ENCODE measurements at places on chromosomes 12 and 14.

DNA sequence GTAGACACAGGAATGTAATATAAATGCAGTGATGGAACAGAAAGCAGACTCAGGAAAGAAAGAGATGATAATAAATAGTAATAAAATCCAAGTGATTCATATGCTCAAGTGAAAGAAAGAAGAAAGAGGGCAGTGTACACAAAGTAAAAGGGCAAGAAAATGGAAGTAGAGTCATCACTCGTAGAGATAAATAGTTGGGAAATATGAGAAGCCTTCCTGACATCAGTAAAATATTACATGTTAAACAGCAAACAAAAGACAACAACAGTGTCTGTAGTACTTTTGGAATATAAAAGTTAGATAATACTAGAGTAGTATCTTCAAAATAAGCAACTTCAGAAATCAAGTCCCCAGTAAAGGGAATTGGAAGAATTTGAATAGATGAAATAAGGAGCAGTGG, 412.3 kb downstream of the RAD51B start:
- no peak for DNase-seq

DNA sequence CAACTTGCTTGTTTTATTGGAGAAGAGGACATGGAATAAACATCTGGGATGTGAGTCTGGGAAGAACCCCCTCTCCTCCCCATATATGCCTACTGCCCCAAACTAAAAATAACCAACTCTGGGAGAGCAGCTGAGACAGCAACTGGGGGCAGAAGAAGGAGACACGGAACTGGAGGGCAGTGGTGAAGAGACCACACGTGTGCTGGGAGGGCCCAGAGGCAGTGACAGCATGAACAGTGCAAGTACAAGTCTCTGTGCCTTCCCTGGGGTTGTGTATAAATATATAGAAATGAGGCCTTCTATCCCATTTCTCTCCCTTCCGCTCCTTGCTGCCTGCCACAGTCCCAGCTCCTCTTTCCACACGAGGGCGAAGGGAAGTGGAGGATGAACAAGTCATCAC, 4.0 kb upstream of the KRT73 start:
- DNase-seq: no peak

- no peak for DNase-seq
Measured at GRCh38 chr14:89011355-89012281, 187.2 kb downstream of the TTC8 start.

DNA sequence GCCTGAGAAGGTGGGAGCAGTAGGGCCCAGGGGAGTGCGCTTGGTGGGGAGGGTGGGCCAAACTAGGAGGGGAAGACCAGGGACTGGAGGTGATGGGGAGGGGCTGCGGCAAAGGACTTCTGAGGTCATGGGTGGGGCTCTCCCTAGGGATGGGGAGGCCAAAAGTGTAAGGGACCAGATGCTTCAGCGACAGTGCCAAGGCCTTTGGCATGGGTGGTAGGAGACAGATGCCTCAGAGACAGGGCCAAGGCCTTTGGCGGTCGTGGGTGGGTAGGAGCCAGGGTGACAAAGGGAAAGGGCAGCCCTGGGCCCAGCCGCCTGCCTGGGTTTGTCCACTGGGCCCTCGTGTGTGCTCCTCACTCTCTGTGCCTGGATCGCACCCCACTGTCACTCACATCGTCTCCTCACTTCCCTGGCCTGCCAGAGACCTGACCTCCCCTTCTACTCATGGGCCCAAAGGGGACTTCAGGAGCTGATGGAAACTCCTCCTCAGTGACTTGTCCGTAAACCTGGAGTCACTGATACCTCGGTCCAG, 13.2 kb upstream of the RABGGTA start:
- no peak for DNase-seq

DNA sequence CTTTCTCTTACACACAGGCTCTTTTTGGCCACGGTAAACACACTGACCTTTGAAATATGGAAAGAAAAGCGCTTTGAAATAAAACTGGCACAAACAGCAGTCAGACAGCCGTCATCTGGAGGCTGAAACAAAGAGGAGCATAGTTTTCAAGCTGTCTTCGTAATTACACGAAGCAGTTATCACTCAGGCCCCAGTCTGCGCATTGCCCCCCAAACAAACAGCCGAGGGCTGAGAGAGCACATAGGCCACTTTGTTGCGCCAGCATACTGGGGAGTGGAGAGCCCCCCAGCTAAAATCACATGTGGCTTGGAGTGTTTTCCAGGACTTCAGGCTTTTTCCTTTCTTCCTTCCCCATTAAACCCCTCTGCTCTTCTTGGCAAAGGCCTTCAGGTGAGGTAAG, 142.9 kb upstream of the BTG1 start:
- DNase-seq: no peak

- DNase-seq: no peak
Measured at GRCh38 chr12:17381211-17381610, 708.8 kb downstream of the RERGL start.

- DNase-seq: no peak
Measured at GRCh38 chr12:56127485-56127887, 581 bp upstream of the ESYT1 start.

DNA sequence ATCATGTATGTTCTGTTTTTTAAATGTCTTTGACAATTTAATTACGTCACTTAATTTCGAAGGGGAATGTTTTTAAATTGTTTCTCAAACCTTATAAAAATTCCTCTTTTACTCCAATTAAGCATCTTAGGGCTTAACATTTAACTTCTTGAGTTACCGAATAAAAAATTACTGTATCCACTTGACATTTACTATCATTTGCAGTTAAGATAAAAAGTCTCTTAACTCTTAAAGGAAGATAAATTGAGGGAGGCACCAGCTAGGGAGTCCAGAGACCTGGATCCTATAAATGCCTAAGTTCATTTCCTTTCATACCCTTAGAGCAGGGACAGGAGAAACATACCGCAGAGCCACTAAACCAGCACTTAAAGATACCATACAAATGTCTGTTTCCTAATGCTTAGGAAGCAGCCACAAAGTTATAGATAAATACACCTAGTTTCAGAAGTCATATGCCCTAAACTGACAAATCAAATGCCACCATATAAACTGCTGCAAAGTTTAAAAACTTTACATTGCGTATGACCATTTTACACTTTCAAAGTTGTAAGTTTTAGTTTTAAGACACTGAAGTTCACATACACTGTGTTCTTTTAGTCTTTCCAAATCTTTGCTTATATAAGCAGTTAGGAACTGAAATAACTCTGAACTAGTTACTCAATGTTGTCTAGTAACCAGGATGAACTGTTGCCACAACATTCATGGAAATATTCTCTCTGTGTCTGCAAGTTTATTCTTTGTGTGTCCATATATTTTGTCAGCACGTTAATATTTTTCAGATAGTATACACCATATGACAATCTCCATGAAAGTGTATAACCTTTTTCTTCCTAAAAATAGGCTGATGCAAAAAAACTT, 71.2 kb downstream of the GALNT4 start:
- DNase-seq: peak; percentile 83

DNA sequence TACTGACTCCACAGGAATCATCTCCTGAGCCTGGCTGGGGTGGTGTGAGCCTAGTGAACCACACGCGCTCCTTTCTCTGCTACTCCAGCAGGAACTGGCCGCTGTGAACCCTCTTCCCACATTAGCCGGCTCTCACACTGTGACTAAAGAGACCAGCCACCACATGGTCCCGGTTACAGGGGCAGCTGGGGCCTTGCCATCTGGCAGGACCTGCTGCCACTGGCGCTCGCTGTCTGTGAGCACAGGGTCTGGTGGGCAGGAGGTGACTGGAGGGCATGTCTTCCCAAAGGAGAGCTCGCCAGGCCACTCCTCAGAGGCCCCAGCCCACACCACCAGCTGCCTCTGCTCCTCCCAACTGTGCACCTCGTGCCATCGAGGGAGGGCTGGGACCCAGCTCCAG, 99.3 kb downstream of the SINHCAF start:
- DNase-seq: no peak

GRCh38 chr14:76261371-76261811, 109.7 kb downstream of the GPATCH2L start:
- no peak for DNase-seq

GRCh38 chr12:114025935-114026334, 59.8 kb upstream of the RBM19 start:
- no peak for DNase-seq

DNA sequence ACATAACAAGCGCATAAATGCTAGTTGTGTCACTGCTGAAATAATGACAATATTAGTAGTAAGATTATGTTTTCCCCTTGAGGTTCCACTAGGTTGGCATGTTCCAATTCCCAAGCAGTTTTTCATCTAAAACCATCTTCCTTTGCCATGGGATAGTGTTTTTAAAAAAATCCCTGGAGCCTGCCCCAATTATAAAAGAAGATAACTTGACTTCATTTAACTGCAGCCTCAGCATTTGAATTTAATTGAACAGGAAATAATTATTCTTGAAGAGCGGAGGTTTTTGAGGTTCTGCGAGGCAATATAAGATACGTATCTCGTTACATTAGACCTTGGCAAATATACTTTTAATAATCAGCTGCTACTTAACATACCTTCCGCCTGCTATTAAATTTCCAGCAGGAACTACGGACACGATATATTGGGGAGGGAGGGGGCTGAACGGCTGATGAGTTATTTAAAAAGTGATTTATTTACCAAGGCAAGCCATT, 65.2 kb upstream of the HSPB8 start:
- no peak for DNase-seq

GRCh38 chr14:66782853-66783252, 274.9 kb downstream of the GPHN start:
- no peak for DNase-seq

GRCh38 chr12:95258151-95258550, 40.5 kb downstream of the VEZT start:
- DNase-seq: no peak

GRCh38 chr14:25843481-25844470, 754.1 kb downstream of the NOVA1 start:
- DNase-seq: no peak

GRCh38 chr12:32080435-32080834, 26.2 kb upstream of the BICD1 start:
- no peak for DNase-seq

- DNase-seq: no peak
Measured at GRCh38 chr14:71365361-71365760, 458.1 kb downstream of the PCNX1 start.

DNA sequence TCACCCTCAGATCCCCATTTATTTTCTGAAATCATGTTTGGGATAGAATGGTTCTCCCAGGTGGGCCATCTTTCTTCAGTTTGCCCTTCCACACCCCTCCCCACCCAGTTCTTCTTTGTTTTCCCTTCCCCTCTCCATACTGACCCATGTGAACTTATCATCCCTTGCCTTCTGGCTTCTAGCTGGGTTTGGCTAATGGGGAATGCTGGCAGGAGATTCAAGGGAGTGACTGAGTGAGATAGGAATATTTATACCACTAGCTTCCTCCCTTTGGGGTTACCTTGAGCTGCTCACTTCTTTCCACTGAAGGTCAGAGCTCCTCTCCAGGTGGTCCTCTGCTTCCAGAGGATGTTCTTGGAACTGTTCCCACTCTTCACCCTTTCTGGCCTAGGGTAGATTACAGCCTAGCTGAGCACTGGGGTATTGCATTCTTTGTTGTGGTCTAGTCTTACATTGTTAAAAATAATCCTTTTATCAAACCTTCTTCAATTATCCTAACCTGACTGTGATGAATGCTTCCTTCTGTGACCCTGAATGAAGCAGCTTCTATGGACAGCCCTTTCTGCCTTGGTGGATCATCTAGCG, 88.3 kb upstream of the ATP2B1 start:
- no peak for DNase-seq

GRCh38 chr12:112716099-112717093, 75.2 kb upstream of the RPH3A start:
- DNase-seq: no peak

- DNase-seq: peak; percentile 76
Measured at GRCh38 chr12:120528861-120529525, at the start of gene COQ5. TSS of gene COQ5 (minus strand) at chr12:120529158. CDS start at chr12:120529141, 17 bp downstream.

GRCh38 chr14:78946949-78947348, 776.8 kb downstream of the NRXN3 start:
- DNase-seq: no peak

- no peak for DNase-seq
Measured at GRCh38 chr14:101020834-101021370, 117.4 kb upstream of the RTL1 start.

- DNase-seq: no peak
Measured at GRCh38 chr12:109868182-109869051, 11.9 kb downstream of the GLTP start.

DNA sequence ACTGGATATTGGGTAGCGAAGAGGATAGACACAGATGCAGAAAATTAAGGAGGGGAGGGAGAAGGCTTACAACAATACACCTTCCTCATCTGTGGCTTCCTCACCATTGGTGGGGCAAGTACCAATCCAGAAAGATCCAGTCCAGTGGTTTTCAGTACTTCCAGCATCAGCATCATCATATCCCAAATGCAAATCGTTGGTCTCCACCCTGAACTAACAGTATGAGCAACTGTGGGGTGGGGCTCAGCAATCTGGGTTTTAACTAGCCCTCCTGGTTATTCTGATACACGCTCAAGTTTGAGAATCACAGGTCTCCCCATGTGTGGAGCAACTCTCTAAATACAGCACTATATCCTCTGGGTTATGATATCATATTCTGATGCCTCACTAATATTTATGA, 193.7 kb downstream of the PAX9 start:
- DNase-seq: no peak

DNA sequence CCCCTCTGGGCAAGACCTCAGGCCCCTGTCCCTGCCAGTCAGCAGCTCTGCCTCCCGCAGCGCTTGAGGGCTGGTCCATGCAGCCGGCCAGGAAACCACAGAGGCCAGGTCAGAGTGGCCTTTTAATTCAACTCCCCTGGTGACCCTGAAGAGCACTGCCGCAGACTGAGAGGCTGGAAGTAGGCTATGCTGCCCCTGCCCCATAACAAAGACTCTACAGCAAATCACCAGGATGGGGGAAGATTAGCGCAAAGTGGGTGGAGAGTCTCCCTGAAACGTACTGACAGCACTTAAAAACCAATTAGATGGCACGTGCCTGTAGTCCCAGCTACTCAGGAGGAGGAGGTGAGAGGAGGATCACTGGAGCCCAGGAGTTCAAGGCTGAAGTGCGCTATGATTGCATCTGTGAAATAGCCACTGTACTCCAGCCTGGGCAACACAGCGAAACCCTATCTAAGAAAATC, 70.5 kb downstream of the ITPK1 start:
- DNase-seq: no peak

DNA sequence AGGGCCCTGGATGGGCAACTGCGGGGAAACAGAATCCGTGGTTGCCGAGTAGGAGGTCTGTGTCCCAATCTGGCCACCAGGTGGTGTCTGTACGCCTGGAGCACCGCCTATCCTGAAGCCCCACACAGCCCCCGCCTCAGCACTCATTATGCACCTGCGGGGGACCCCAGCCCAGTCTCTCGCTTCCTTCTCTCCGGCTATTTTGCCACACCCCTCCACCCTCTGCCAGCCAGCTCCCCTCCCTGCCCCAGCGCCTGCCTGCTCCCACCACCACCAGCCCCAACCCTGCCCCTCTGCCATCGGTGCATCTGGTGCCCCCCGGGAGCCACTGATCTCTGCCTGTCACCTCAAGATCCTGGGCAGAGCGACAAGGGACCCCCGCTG, 2.2 kb upstream of the NXPH4 start:
- DNase-seq: no peak

- DNase-seq: no peak
Measured at GRCh38 chr14:88323086-88323522, at the start of gene KCNK10. TSS of gene KCNK10 (minus strand) at chr14:88323269. CDS start at chr14:88322798, 471 bp downstream.

GRCh38 chr12:18148961-18149360, 59.0 kb upstream of the RERGL start:
- DNase-seq: no peak

- DNase-seq: no peak
Measured at GRCh38 chr14:45559626-45560025, 306.6 kb upstream of the MIS18BP1 start.

GRCh38 chr14:76375947-76376404, at the start of gene ESRRB:
TSS of gene ESRRB (plus strand) at chr14:76376137. CDS start at chr14:76376402, 265 bp downstream.
- no peak for DNase-seq

- no peak for DNase-seq
Measured at GRCh38 chr12:46659824-46660223, 166.0 kb downstream of the SLC38A4 start.
